ENCODE measurements at places on chromosomes 2 and 18.

GRCh38 chr2:149040451-149040850 is 2.0 kb downstream of the LYPD6B start:
- no peaks in the 10 kb centered on the region for H3K4me1 ChIP-seq
- H3K4me3 ChIP-seq: no peak overlapping the region
- no peaks in the 10 kb centered on the region for H3K27me3 ChIP-seq
- no peaks in the 10 kb centered on the region for H3K36me3 ChIP-seq
- no peak for DNase-seq

GRCh38 chr2:197235711-197236110 is 74.9 kb downstream of the ANKRD44 start:
- H3K4me3 ChIP-seq: no peak overlapping the region
- DNase-seq: no peak
- peaks cover 21% of the 10 kb centered on the region for H3K4me1 ChIP-seq

GRCh38 chr2:225737556-225737955 is 338.0 kb downstream of the NYAP2 start:
- H3K36me3 ChIP-seq: no peaks in the 10 kb centered on the region
- no peaks in the 10 kb centered on the region for H3K4me1 ChIP-seq

DNA sequence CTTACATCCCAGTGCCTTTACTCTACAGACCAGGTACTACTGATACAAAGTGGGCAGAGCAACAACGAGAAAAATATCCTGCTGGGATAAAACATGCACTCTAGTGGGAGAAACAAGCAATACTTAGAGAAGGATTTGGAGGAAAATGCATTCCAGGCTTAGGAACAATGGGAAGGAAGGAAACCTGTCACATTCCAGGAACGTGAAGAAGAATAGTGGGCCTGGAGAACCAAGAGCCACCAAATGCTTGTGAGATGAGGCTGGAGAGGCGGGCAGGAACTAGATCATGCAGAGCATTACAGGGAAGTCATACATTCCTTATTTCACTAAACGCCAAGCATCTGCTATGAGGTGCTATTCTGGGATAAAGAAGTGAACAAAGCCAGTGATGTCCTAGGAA is 342.3 kb downstream of the DCC start:
- H3K4me1 ChIP-seq: no peaks in the 10 kb centered on the region
- no peaks in the 10 kb centered on the region for H3K36me3 ChIP-seq
- no peak overlapping the region for H3K27ac ChIP-seq
- H3K27me3 ChIP-seq: no peaks in the 10 kb centered on the region

GRCh38 chr2:147688242-147688641 is 156.6 kb upstream of the ACVR2A start:
- no peaks in the 10 kb centered on the region for H3K27me3 ChIP-seq
- no peak overlapping the region for H3K27ac ChIP-seq
- no peaks in the 10 kb centered on the region for H3K36me3 ChIP-seq
- H3K4me3 ChIP-seq: no peak overlapping the region

GRCh38 chr2:189580658-189581353 is at the start of gene SLC40A1:
TSS of gene SLC40A1 (minus strand) at chr2:189580786. CDS start at chr2:189580460, 326 bp downstream.
- H3K36me3 ChIP-seq: no peaks in the 10 kb centered on the region
- peak within 1 kb of the TSS; percentile 53 for H3K4me3 ChIP-seq
- H3K27me3 ChIP-seq: no peaks in the 10 kb centered on the region
- DNase-seq: peak; percentile 47

DNA sequence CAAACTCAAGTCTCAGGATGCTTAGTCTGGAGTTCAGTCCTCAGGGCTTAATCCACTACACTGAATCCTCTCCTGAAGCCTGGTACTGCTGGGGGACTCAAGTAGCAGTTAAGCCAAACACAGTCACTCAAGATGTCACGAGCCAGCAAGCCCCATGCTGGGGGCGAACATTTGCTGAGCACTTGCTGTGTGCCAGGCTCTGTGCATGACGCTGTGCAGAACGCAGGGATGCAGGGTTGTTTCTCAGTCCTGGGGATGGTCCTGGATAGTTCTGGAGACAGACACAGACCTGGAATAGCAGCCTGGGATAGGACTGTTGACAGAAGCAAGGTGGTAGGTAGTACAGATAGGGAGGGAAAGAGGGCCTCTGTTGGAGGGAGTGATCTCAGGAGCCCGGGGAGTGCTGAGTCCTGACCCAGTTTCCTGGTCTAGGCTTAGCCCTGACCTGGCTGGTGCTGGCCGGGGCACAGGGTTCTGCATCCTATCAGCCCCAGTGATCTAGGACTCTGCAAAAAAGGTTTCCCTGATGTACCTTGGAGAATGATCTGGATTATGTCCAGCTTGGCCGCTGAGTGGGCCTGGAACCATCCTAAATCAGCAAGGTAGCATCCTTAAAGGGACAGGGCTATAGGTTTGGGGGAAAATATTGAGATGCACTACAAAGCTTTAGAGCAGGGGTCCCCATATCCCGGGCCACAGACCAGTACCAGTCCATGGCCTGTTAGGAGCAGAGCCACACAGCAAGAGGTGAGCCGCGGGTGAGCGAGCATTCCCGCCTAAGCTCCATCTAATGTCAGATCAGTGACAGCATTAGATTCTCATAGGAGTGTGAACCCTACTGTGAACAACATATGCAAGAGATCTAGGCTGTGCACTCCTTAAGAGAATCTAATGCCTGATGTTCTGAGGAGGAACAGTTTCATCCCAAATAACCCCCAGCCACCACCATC is 54.7 kb upstream of the OTOF start:
- H3K4me1 ChIP-seq: no peaks in the 10 kb centered on the region
- no peak overlapping the region for H3K27ac ChIP-seq
- no peaks in the 10 kb centered on the region for H3K36me3 ChIP-seq
- no peaks in the 10 kb centered on the region for H3K27me3 ChIP-seq
